ENCODE measurements at places on chromosomes 2 and 18. TPM values are rescaled to one million over a fixed set of nuclear protein-coding genes. Genes with fewer than 3 reads are reported as not detected.

The SULT1C2 gene
- 0.13 TPM for total RNA-seq

The LAMA3 gene
- 6.3 TPM for total RNA-seq

The DCDC2C gene
- 0.18 TPM for total RNA-seq

The RAX gene
- total RNA-seq: not detected

All from muscle of leg (tissue), 16 donors.